ENCODE measurements at places on chromosomes 12 and 14. TPM values are rescaled to one million over a fixed set of nuclear protein-coding genes. Genes with fewer than 3 reads are reported as not detected.
A peak's percentile ranks its signal among the peaks of the same experiment; 100 is the strongest.

DNA sequence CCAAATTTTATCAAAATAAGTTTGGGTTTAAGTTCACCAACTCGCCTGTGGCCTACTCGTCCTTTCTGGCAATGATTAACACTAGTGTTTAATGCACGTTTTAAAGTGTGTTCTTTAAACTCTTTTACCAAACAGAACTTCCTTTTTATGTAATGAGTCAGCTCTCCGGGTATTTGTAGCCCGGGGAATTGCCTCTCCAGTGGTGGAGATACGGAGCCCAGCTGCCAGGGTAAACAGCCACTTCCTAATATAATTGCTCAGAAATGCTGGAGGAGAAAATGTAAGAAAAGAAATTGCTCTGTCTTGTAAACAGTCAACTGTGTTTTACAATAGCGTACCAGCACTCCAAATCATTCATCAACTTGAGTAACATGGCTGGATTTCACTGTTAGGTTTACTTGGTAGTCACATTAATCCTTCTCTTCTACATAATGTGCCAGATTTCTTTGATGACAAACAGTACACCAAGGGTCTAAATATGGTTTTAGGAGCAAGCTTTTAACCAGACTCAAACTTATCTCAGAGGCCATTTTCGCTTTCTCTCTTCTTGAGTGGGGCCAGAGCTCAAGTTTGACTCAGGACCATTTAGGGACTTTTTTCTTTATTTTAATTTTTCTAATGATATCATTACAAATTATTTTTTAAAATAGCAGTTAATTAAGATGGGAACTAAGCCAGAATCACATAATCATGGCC lies 101.2 kb upstream of the SLC38A2 start:
- H3K4me1 ChIP-seq: peaks cover 48% of the 10 kb centered on the region
- peak overlapping the region; percentile 84 for H3K27ac ChIP-seq
- H3K36me3 ChIP-seq: no peaks in the 10 kb centered on the region
- DNase-seq: peak; percentile 84
- H3K27me3 ChIP-seq: no peaks in the 10 kb centered on the region

DNA sequence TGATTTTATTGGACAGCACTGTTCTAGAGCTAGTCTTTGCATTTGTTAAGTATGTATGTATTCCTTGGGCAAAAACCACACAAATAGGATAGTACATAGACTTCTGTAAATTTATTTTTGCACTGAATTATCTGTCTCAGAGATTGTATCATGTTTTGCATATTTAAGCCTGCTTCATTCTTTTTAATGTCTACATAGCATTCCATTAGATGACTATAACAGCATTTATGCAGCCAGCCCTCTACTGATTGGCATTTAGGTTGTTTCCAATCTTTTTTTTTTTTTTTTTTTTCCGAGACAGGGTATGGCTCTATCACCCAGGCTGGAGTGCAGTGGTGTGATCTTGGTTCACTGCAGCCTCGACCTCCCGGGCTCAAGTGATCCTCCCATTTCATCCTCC lies 34.5 kb downstream of the SYNDIG1L start:
- no peaks in the 10 kb centered on the region for H3K36me3 ChIP-seq
- H3K4me1 ChIP-seq: no peaks in the 10 kb centered on the region
- H3K27me3 ChIP-seq: no peaks in the 10 kb centered on the region
- no peak overlapping the region for H3K4me3 ChIP-seq
- DNase-seq: no peak

DNA sequence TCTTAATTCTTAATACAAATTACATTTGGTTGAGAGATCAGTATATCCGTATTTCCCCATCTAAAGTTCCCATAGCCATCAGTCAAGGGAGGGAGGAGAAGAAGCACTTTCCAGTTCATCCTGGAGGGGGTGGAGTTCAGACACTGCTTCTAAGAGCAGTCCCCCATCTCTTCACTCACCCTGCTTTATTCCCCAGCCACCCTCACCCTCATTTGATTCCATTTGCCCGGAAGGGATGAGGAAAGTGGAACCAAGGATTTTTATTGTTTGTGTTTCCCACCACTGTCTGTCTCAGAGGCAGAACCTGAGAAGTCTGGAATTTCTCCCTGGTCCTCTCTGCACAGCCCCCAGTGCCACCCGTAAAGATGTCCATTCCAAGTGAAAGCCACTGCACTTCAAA lies 134.2 kb upstream of the HIF1A start:
- no peaks in the 10 kb centered on the region for H3K36me3 ChIP-seq
- peaks cover 49% of the 10 kb centered on the region for H3K4me1 ChIP-seq
- H3K27ac ChIP-seq: peak overlapping the region; percentile 94
- DNase-seq: peak; percentile 34

- H3K4me1 ChIP-seq: no peaks in the 10 kb centered on the region
- no peak overlapping the region for H3K27ac ChIP-seq
- no peak for DNase-seq
Measured at GRCh38 chr12:97275728-97276590, 186.6 kb upstream of the RMST start.

DNA sequence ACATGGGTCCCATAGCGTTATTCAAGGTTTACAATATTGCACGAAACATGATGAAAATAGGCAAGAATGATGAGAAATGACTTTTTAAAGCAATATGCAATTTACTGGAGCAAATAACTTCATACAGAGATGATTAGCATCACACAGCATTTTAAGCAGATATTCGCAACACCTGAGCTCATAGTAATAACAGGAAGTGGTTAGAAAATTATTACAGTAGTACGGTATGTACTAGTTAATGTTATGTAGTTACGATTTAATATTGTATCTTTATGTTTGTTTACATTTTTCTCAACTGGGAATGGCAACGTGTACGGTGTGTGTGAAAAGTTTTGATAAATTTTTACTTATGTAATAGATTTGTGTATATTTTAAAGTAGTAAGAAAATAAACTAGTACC lies 102.6 kb downstream of the OSBPL8 start:
- H3K27me3 ChIP-seq: no peaks in the 10 kb centered on the region
- no peaks in the 10 kb centered on the region for H3K36me3 ChIP-seq
- peaks cover 13% of the 10 kb centered on the region for H3K4me1 ChIP-seq
- H3K4me3 ChIP-seq: no peak overlapping the region
- H3K27ac ChIP-seq: no peak overlapping the region

DNA sequence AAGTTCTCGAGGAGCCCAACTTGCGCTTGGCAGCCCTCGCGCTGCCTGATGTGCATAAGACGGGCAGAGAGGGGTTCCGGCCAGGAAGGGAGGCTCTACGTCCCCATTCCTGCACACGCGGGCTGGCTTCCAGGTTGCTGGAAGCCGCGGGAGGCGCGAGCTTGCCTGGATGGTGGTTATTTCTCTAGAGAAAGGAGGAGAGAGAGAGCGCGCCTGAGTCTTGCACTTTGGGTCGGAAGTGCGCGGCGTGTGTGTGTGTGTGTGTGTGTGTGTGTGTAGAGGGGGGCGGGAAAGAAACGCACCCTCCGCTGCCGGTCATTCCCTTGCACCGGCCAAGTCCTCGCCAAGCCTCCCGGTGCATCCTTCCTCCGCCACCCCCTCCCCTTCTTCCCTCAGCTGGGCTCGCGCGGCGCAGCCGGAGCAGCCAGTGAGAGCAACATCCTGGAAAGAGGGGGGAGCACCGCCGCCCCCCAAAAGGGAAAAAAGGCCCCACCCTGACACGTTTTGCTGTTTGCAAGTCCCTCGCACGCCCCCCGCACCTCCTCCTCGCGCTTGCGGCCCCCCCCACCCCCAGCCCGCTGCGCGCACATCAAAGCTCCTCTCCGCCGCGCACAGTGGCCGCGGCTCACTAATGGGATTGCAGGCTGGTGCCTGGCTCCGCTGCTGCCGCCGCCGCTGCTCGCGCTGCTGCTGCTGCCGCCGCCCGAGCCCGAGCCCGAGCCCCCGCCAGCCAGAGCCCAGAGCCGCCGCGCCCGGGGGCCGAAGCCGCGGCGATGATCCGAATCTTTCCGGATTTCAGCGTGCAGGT lies 4.4 kb upstream of the NPAS3 start:
- no peak overlapping the region for H3K27ac ChIP-seq
- peaks cover 8% of the 10 kb centered on the region for H3K27me3 ChIP-seq
- H3K4me3 ChIP-seq: peak overlapping the region; percentile 4
- DNase-seq: no peak

GRCh38 chr12:89176676-89177075 lies 175.6 kb downstream of the DUSP6 start:
- H3K4me3 ChIP-seq: no peak overlapping the region
- H3K36me3 ChIP-seq: no peaks in the 10 kb centered on the region
- no peaks in the 10 kb centered on the region for H3K4me1 ChIP-seq
- no peak overlapping the region for H3K27ac ChIP-seq
- no peaks in the 10 kb centered on the region for H3K27me3 ChIP-seq

The PUS7L gene
- total RNA-seq: 29.1 TPM

The KRT2 gene
- not detected for total RNA-seq

Measured in Caco-2 (cell line).